COLO829 (cell line): ENCODE measurements at places on chromosomes 12 and 14.

DNA sequence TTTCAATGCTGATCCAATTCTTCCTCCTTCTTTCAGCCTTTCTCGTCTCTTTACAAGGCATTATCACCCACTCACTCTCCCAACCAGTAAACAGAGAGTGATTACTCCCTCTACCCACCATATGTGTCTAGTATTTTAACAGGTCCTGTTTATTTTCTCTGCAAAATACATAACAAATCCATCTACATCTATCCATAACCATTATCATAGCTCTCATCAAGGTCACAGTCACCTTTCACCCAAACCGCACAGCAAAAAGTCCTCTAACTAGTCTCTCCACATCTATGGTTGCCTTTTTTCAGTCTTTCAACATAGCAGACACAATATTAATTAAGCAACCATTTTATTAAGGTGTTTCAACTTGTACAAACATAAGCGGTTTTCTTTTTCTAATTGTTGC lies 21.9 kb upstream of the RERG start:
- DNase-seq = no peak

DNA sequence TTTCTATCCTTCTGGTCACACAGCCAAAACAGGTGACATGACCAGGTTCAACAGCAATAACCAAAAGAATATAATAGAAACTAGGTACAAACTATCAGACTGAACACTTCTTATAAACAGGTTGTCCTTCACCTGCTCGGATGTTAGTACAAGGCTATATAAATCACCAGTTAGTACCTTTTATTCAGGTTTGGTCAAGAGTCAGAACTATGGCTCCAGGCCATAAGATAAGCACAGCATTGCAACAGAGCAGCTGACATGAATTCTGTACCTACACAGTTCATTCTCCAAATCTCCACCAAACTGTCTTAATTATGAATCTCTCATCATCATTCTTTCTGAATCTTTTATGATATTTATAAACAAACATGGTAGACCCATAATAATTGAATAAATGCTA lies 123.9 kb downstream of the DIO2 start:
- DNase-seq = no peak

GRCh38 chr14:79764323-79764722 lies 447.0 kb downstream of the DIO2 start:
- no peak for DNase-seq

- DNase-seq = no peak
Measured at GRCh38 chr14:91380123-91380522, 37.5 kb downstream of the CCDC88C start.

- DNase-seq = no peak
Measured at GRCh38 chr12:27025116-27025515, 2.8 kb downstream of the MED21 start.

GRCh38 chr12:52217223-52217622 lies 15.8 kb upstream of the KRT7 start:
- DNase-seq = no peak

- no peak for DNase-seq
Measured at GRCh38 chr14:64709126-64709525, 4.9 kb downstream of the PLEKHG3 start.

- DNase-seq = no peak
Measured at GRCh38 chr12:120352117-120352516, 16.8 kb downstream of the MSI1 start.

GRCh38 chr14:82905762-82906161 lies 1372.1 kb upstream of the SEL1L start:
- DNase-seq = no peak

DNA sequence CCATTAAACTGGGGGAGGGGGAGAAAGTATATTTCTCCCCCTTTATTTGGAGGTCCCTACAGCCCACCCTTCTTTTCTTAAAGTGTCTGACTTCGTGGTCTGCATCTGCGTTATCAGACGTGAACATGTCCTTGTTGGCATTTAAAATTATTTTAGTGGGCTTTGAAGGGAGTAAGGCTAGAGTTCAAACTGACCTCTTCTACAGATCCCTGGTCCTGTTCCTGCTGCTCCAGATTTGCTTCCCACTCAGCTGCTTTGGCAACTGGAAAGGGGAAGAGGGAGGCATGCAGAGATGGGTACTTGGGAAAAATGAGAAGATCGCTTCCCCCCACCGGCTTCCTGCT lies 611 bp upstream of the SIX6 start:
- no peak for DNase-seq

GRCh38 chr12:47949441-47950341 lies 13.7 kb upstream of the TMEM106C start:
- DNase-seq = peak; percentile 91

- DNase-seq = no peak
Measured at GRCh38 chr12:121089031-121089812, 43.5 kb upstream of the P2RX7 start.

DNA sequence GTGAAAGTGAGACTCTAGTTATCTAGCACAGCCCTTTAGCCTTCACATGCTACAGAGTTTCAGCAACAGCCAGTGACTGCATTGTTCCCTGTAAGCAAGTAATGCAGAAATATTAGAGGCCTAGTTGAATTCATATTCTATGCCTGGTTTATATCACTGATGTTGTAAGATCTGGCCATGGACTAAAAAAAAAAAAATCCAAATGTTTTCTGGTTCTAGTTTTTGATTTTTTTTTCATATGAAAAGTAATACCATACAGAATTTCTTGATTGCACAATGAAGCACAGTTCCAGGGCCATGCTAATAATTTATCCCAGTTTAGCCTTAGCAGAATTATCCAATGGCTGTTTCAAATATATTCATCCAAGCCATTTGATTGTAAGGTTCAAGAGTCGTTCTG lies 341.5 kb upstream of the DDHD1 start:
- DNase-seq = no peak

DNA sequence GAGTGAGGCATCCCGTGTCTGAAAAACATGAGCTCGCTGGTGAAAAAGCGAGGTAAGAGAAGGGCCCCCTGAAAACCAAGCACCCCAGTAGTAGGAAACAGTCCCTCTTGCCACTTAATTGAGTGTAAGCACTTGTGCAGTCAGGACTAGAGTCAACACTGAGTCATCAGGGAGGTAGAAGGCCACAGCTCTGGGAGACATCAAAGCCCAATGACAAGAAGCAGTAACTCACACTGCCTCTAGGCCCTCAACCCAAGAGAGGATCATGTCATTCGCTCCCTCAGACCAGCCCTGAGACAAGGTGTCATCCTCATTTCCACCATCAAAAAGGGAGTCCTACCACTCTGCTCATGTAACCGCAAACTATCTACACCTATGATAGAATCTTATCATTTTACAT lies 17.8 kb downstream of the POMT2 start:
- DNase-seq = peak; percentile 63

DNA sequence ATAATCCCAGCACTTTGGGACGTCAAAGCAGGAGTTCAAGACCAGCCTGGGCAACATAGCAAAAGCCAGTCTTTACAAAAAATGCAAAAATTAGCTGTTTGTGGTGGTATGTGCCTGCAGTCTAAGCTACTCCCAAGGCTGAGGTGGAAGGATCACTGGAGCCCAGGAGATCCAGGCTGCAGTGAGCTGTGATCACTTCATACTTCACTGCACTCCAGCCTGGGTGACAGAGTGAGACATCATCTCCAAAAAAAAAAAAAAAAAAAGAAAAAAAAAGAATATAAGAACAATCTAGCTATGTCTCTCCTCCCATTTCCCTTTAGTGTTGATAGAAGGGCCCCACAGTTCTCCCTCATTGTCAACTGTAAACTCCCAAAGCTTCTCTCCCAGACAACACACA lies 3.5 kb upstream of the BCAT1 start:
- no peak for DNase-seq
